ENCODE measurements at places on chromosomes 7 and 10. TPM values are rescaled to one million over a fixed set of nuclear protein-coding genes. Genes with fewer than 3 reads are reported as not detected.

Gene CCDC136
- 31.2 TPM for total RNA-seq

DNA sequence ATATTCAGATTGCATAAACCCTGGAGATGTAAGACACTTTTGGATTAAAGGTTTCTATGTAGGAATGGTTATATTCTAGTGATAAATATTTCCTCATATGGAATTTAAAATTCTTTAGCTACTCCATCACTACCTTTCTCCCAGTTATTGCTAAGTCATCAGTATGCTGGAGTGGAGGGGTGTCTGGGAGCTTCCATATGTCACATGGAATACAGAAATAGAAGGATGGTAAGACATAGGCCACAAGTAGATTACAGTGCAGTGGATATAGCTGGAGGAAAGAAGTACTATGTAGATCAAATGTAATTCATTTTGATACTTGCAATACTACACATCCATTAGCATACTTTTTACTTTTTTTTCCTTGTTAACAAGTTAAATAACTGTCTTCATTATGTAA is 428.4 kb downstream of the ARL4A start:
- ATAC-seq, result peak; percentile 52

Gene PDCD11
- 24.6 TPM for total RNA-seq

- no peak for ATAC-seq
These were observed 17.5 kb upstream of the ANLN start for GRCh38 chr7:36372156-36372555.

Gene TMEM196
- total RNA-seq, result 0.25 TPM

DNA sequence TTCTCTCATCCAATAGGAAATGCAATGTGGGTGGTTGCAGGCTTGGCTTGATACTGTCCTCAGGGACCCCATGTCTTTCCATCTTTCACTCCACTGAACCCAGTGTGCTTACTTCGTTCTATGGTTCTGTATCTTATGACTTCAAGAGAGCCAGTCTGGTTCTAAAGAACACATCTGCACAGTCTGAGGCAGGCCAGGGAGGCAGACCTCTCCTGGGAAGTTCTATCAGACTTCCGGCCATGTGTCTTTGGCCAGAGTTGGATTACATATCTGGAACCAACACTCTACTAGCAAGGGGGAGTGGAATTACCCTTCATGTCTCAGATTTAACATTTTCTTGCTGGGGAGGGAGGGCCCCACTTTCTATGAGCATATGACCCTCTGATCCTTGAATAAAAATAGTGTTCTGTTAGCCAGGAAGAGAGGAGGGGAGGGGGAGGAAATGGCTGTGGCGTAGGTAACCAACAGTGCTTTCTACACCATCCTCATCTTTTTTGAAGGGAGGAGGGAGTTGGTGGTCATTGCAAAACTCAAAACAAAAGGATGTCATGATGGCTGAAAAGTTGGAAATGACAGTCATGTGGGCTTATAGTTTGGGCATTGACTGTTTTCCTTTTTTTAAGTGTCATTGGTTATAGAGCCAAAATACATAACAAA is 370.2 kb downstream of the GATA3 start:
- no peak for ATAC-seq

GRCh38 chr7:13044309-13044708 is 356.9 kb downstream of the ARL4A start:
- peak; percentile 52 for ATAC-seq
